ENCODE measurements at places on chromosomes 13 and 19.

DNA sequence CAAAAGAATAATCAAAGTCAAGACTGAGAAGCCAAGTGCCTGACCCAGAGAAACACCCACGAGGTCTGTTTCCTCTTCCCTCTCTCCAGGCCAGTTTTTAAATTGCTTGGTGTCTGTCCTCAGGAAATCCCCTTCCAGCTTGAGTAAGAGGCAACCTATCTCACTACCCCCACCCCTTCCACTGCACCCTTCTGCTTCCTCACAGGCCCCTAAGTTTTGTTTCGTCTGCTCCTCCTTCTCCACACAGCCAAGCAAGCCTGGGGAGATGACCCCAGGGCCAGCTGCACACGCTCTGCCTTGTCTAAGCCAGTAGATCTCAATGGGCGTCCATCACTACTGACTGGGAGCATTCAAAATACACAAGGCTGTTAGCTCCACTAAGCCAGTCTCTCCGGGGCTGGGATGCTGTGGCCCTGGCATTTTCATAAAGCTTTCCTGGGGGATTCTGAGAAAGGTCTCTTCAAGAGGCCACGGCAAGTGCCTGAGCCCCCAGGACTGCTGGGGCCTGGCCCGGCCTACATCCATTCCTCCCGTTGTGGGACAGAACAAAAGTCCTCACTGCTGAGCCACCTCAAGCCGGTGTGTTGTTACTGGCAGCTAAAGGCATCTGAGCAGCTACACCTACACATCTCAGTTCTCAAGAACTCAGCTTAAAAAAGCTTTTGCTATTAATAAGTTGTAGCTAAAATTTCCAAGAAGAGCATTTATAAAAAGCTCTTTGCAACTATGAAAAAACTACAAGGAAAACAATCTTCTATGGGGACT, 14.9 kb upstream of the IL4I1 start:
- no peak for DNase-seq

DNA sequence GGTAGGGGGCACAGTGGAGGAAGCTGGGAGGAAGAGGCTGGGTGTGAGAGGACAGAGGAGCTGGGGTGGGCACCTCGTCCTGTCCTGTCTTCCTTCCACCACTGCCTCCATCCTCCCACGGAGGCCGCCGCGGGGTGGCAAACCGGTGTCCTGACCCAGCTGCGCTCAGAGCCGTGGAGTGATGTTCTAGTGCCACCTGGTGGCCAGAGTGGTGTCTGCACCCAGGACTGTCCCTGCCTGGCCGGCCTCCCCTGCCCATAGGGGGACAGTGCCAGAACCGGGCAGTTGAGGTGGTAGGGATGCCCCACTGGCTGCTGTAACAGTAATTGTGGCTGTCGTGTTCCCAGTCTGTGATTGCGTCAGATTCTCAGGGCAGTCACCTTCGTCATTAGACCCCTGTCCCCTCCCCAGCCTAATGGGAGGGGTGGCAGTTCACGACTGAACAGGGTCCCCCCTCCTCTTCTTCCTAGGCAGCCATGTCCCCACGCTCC, 11.1 kb upstream of the ARRDC2 start:
- DNase-seq = peak; percentile 80

DNA sequence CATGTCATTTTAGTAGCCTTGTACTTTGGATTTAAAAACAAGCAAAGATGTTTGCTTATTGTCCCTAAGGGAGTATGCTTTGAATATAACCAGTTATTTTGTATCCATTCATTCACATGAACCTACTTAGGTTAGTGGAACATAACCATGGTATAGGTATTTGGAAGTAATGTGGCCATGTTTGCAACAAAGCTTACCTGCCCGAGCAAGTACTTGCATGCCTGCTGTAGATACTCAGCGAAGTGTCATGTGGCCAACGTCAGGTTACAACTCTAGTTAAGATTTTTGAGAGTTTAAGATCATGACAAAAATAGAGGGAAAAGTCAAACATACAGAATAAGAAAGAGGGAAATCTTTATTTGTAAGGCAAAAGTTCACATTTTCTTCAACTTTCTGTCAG, 57.2 kb downstream of the COG6 start:
- DNase-seq = no peak

- no peak for DNase-seq
Observed at GRCh38 chr13:63190219-63190618, 1774.6 kb upstream of the PCDH20 start.

DNA sequence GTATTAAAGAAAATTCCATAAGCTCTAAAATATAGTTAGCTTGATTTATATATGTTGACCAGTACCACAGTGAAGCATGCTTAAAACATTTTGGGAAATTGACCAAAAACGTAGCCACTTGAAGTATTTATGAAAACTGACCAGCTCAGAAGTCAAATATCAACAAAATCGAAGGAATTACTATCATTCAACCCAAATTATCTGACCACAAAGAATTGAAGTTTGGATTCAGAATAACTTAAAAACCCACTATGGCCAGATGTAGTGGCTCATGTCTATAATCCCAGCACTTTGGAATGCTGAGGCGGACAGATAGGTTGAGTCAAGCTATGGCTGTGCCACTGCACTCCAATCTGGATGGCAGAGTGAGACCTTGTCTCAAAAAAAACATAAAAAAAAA, 31.9 kb downstream of the GPALPP1 start:
- no peak for DNase-seq

DNA sequence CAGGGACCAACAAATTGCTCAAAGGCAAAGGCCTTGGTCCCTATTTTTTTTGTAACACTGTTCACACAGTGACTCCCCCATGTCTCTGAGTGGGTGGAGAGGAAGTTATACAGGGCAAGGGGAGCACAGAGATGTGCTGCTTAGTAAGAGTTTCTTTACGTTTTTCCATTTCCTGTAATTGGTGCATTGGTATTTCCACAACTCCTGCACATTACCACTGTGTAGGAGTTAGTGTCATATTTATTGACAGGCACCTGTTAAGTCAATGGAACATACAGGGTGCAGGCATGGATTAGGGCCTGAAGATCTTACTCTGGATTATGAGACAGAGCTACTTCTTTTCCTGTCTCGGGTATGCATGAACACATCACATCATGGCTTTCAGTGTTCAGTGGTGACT, 45.2 kb downstream of the SOX21 start:
- no peak for DNase-seq

GRCh38 chr13:60351326-60351725, 45.7 kb upstream of the TDRD3 start:
- no peak for DNase-seq

GRCh38 chr13:69912630-69913029, 195.0 kb upstream of the ATXN8OS start:
- no peak for DNase-seq

GRCh38 chr13:98998831-98999638, 21.2 kb upstream of the DOCK9 start:
- no peak for DNase-seq

GRCh38 chr19:58243351-58243750, 14.6 kb downstream of the ZNF544 start:
- DNase-seq = no peak

DNA sequence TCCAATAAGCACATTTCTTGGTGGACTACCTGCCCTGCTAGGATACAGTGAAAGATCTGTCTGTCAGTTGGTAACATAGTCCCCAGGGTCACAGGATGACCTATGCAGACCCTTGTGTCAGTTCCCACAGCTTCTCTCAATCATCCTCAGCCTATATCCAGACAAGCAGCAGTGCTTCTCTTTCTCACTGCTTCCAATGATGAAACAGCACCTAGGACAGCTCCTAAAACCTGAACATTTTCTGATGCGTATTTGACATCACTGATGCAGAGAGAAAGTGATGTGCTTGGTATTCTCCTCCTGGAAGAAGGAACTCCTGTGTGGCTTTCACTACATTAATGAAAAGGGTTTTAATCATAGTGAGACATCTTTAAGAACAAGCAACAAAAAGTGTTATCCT, 43.7 kb downstream of the ZNF557 start:
- DNase-seq = no peak

GRCh38 chr19:8518536-8518935, 4.6 kb upstream of the ZNF414 start:
- DNase-seq = no peak

GRCh38 chr13:100899720-100900316, 225.2 kb upstream of the TMTC4 start:
- DNase-seq = no peak

- DNase-seq = no peak
Observed at GRCh38 chr19:4098493-4098892, 25.4 kb downstream of the MAP2K2 start.

DNA sequence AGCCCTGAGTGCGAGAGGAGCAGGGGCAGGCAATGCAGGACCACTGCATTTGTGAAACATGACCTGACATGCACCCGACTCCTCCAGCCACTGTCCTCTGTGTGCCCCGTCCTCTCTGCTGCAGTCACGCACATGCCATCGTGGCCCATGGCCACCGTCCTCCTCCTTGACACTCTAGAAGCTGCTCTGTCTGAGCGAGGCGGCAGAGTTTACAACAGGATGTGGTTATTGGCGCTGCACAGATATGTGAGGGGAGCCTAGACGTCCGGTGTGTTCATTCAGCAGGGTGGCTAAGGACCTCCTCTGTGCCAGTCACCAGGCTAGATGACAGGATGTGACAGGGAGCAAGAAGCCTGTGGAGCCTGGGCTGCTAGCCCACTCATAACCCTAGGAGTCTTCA, 277.8 kb downstream of the FOXO1 start:
- peak; percentile 77 for DNase-seq

GRCh38 chr13:20571676-20572075, 4.7 kb downstream of the IFT88 start:
- no peak for DNase-seq

DNA sequence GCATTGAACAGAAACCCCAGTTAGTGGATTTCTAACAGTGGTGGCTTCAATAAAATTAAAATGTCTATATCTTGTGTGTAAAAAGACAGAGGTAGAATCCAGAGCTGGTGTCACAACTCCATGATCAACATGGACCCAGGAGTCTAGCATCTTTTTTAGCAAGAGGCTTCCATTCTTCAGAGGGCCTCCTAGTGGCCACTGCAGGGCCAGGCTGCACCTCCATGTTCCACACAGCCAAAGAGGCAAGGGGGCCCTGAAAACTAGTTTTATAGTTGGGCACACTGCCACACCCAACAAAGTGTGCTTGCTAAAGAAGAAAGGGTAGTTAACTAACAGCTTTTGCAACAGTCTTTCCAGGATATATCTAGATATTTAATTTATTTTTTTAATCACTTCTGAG, 12.9 kb downstream of the N4BP2L1 start:
- DNase-seq = no peak

GRCh38 chr19:49145573-49146407, 9.4 kb downstream of the HRC start:
- DNase-seq = peak; percentile 69

GRCh38 chr13:23905766-23906165, 8.5 kb upstream of the C1QTNF9B start:
- no peak for DNase-seq

- DNase-seq = no peak
Observed at GRCh38 chr13:97853550-97853949, 99.9 kb upstream of the IPO5 start.

GRCh38 chr19:7526059-7526929, 3.9 kb downstream of the MCOLN1 start:
- DNase-seq = no peak
